ENCODE measurements at places on chromosomes 1 and 21. TPM values are rescaled to one million over a fixed set of nuclear protein-coding genes. Genes with fewer than 3 reads are reported as not detected.

- DNase-seq = no peak
Measured at GRCh38 chr1:229005097-229005496, 265.8 kb upstream of the RAB4A start.

GRCh38 chr1:186187601-186188000 lies 187.5 kb downstream of the TPR start:
- DNase-seq = no peak

DNA sequence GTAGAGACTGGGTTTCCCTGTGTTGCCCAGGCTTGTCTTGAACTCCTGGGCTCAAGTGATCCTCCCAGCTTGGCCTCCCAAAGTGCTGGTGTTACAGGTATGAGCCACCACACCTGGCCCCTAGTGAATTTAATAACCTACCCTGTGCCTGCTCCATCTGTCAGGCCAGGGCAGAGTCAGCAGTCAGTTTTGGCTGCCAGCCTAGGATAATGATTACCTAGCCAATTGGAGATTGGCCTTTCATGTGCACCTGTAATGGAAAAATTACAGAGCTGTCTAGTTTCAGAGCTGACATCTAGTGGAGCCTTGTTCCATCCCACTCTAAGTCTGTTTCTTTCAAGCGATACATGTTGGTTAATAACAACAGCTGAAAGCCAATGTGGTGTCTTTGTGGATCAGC lies 92.0 kb downstream of the DIRAS3 start:
- no peak for DNase-seq

GRCh38 chr1:185813401-185813979 lies 79.3 kb downstream of the HMCN1 start:
- DNase-seq = peak; percentile 10

DNA sequence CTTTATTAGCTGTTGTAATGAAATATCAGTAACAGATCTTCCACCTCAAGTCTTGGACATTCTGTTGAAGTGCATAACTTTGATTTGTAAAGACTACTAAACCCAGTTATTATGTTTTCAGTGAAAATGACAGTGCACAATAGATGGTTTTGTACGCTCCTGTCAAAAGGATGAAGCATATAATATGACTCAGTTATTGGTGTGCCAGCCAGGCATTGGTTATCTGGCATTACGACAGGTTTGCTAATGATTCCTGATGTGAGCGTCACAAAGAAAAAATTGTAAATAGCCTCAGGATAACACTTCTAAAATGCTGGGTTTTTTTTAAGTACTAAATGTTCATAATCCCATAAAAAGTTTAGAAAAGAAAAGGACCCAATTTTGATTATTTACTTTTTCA lies 147.9 kb downstream of the MAGI3 start:
- DNase-seq = no peak

GRCh38 chr1:55695552-55695951 lies 480.4 kb upstream of the USP24 start:
- DNase-seq = no peak

DNA sequence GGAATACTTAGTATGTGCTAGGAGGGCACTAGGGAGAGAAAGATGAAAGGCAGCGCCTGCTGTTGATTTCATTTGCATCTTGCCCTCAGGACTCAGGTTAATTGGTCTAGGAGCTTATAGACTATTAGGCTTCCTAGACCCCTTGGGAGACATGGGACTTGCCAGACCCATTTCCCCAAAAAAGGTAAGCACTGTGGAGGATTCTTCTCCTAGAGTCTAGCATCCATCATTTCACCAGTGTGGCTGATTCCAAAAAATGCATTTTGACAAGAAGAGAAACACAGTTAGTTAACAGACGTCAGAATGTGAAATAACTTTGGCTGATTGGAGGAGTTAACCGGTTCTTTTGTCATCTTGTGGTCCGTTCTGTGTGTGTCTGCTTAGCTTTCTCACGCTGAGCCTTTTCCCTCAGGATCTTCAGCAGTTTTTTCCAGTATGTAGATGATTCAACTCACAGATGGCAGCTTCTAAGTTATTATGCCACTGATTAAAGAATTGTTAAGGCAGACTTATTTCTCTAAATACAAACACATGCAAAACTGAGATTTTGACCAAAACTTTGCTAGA lies 108.8 kb downstream of the KIF26B start:
- no peak for DNase-seq

DNA sequence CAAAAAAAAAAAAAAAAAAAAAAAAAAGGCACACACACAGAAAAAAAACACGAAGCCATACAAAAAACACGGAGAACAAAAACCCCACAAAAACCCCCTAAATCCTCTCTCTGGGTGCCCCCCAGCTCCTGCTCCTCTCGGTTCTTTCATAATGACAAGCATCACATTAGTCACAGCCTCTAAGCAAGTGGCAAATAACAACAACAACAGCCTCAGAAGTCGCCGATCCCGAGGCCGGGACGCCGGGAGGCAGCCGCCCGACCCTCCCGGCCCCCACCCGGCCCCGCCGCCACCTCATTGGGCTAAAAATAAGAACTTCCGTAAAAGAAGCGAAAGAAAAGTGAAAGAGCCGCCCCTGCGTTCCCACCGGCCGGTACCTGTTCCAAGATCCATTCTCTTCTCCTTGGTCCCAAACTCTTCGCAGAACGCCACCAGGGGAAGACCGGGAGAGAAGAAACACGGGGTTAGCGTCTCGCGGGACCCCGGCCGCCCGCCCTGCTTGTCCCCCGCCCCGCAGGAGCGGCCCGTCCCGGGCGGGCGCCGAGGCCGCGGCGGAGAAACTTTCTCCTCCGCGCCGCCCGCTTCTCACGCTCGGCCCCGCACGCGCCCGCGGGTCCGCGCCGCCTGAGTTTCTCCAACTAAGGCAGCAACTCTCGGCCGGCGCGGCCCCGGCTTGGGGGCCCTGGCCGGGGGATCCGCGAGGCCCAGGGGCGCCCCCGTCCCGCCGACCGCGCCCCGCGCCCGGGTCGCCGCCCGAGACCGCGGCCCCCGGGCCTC lies 102.8 kb downstream of the CASZ1 start:
- DNase-seq = no peak

DNA sequence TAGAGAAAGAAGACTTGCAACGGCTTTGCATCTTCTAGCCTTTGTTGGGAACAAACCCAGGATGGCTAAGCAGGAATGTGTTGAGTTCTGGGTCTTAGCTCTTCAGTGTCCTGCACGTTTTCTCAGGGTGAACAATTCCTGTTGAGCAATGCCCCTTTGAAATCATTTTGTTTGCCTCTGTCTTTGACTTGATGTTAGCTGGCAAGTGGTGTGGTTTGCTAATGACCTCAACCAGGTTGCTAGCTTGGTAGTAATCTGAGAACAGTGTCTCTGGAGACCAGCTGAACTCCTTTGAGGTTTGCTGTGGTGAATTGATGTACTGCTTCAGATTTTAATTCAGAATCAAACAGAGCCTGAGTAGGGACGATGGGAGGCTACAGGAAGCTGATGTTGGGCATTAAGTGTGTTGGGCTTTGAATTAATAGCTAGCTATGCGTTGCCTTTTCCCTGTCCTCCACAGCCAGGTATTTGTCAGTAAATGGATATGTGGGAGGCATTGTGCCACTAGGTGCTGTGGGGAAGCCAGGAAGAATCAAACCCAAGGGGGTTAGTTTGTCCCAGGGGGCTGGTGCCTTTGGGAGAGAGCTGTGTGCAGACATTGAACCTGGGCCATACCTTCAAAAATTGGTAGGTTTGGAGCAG lies 23.3 kb upstream of the SRSF10 start:
- no peak for DNase-seq

DNA sequence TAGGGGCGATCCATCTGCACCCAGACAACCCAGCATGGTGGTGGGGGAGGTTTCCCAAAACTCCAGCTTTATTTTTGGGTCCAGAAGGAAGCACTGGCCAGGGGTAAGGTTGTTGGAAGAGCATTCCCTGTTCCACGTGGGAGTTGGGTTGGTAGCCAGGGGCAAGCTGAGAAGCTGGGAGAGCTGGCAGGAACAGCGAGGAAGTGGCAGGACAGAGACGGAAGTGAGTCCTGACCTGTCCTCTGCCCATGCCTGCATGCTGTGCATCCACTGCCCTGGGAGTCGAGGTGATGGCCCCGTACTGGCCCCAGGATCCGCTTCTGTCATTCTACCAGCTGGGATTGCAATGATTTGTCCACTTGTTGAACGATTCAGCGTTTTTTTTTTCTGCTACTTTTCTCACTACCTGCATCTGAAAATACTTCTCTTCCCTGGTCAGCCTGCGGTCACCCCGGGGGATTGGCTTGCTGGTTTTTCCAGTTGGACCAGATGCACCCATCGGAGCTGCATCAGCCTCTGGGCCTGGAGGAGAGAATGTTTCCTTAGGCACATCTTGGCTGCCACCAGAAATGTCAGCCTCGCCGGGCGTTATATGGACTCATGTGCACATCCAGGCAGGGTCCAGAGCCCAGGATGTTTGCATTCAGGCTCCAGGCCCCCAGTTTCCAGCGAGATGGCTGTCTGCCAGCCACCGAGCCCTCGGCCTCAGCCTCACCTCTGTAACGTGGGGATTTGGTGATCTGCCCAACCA lies 28.3 kb upstream of the TMPRSS2 start:
- no peak for DNase-seq

DNA sequence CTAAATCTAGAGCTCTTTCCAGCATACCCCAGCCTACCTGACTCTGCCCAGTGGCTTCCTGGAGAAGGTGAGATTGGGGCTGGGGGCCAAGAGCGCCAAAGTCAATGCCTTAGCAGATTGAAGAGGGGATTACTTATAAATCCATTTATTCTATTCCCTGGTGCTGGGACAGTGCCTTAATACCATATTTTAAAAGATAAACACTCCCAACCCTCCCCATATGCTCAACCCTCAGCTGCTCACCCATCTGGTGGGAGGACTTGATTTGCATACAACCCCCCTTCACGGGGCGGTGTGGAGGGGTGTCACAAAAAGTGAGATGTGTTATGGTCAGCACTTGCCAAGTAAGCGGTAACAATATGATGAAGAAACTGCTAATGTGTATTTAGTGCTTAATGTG lies 3.2 kb upstream of the DISP3 start:
- DNase-seq = no peak

DNA sequence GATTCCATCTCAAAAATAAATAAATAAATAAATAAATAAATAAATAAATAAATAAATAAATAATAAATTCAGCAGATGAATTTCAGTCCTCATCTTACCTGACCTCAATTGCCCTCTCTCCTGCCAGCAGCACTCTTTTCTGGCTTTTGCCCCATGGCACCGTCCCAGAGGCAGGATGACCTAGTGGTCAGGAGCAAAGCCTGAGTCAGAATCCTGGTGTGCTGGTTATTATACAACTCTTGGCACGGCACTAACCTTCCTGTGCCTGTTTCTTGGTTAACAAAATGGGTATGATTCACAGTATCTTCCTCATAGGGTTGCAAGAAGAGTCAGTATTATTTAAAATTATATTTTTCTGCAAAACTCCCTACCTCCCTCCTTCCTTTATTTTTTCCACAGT lies 43.0 kb downstream of the NKAIN1 start:
- DNase-seq = peak; percentile 59

GRCh38 chr21:43867332-43867703 lies 2.3 kb downstream of the AGPAT3 start:
- DNase-seq = no peak

DNA sequence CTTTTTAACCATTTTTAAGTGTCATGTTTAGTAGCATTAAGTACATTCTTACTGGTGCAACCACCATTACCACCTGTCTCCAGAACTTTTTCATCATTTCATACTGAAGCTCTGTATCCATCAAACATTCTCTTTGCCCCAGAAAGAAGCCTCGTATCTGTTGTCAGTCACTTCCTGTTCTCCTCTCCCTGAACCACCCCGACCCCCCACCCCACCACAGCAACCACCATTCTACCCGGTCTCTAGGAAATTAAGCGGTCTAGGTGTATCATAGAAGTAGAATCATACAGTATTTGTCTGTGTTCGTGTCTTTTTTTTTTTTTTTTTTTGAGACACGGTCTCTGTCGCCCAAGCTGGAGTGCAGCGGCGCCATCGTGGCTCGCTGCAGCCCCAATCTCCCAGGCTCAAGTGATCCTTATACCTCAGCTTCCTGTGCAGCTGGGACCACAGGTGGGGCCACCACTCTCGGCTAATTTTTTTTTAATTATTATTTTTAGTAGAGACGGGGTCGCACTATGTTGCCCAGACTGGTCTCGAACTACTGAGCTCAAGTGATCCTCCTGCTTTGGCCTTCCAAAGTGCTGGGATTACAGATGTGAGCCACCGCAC lies 23.7 kb upstream of the EPHA8 start:
- DNase-seq = no peak

DNA sequence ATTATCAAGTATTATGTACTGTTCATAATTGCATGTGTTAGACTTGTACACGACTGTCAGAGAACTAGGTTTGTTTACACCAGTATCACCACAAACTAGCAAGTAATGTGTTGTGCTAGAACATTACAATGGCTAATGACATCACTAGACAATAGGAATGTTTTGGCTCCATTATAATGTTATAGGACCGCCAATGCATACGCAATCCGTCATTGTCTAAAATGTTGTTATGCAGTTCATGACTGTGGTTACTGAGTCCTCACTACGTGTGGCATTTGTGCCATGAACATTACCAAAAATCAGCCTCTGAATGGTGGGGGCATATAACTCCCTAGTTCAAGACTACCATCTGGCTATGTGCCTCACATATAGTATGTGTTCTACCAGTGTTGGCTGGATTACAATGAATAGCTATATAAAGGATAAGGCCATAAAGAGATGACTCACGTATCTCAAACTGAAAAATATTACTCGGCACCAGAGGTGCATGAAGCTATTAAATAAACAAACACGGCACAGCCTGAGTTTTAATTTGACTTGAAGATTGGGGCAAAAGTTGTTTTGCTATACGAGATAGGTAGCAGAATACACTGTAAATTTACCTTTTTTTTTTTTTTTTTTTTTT lies 89.1 kb upstream of the COL24A1 start:
- DNase-seq = no peak

- DNase-seq = no peak
Measured at GRCh38 chr1:41741244-41741643, 177.5 kb downstream of the HIVEP3 start.

DNA sequence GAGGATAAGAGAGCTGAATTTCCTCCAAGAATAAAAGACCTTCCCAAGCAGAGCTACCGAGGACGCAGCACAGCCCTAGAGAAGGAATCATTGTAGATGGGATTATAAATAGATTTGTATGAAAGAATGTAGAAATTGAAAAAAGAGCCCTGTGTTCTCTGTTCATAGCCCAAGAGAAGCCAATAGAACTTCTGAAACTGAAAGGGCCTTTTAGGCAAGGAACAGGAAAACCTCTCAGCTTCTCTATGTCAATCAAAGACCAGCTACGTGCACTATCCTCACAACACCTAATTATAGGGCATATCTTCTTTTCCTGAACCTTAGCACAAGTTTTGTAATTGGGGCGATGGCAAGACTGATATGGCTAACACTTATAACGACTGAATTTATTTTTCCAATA lies 192.4 kb upstream of the RNPC3 start:
- DNase-seq = no peak

GRCh38 chr1:168521401-168522000 lies 22.3 kb downstream of the XCL2 start:
- DNase-seq = no peak

Gene TRIM63
- total RNA-seq = not detected

Gene AMY2B
- total RNA-seq = 2.9 TPM

Gene CACNA1E
- not detected for total RNA-seq

Gene RNF186
- total RNA-seq = not detected

Gene CACNA1S
- not detected for total RNA-seq

Gene KRTAP26-1
- not detected for total RNA-seq

Gene INSRR
- not detected for total RNA-seq

Gene SPATA17
- 0.22 TPM for total RNA-seq

Gene TBX15
- total RNA-seq = 0.07 TPM

Gene ABCB10
- 24.9 TPM for total RNA-seq

Gene PCBP3
- total RNA-seq = 1.4 TPM
